ENCODE measurements at places on chromosomes 1 and 21.

DNA sequence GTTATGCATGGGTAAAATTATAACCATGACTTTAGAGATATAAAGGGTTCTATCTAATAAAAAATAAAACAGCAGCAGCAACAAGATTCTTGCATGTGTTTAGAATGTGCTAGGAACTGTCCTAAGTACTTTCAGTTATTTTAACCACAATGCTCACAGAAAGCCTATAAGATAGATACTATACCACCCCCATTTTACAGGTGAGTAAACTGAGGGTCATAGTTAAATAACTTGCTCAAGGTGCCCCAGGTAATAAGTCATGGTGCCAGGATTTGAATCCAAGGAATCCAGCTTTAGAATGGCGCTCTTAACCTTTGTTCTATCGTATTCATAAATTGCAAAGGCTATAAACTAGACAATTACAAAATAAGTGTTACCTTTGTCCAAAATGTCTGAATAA, 53.4 kb downstream of the FRRS1 start:
- DNase-seq: no peak

GRCh38 chr1:26820784-26821269, 5.7 kb upstream of the ZDHHC18 start:
- DNase-seq: no peak

DNA sequence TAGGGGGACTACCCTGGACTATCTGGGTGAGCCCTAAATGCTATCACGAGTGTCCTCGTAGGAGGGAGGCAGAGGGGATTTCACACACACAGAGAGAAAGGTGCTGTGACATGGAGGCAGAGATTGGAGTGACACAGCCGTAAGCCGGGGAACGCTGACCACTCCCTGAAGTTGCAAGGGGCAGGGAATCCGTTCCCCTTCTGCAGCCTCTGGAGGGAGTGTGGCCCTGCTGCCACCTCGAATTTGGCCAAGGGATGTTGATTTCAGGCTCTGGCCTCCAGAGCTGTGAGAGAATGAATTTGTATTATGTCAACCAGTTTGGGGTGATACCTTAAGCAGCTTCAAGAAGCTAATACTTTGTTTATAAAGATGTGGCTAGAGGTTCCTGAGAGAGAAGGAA, 137.7 kb downstream of the ACTL8 start:
- DNase-seq: no peak

- no peak for DNase-seq
Measured at GRCh38 chr1:213371847-213372619, 321.0 kb downstream of the RPS6KC1 start.

- peak; percentile 99 for DNase-seq
Measured at GRCh38 chr1:234997201-234997895, 131.3 kb downstream of the TOMM20 start.

GRCh38 chr21:24423546-24423945, 1183.7 kb downstream of the MRPL39 start:
- no peak for DNase-seq

GRCh38 chr1:91511386-91511785, 10.7 kb downstream of the CDC7 start:
- DNase-seq: no peak

DNA sequence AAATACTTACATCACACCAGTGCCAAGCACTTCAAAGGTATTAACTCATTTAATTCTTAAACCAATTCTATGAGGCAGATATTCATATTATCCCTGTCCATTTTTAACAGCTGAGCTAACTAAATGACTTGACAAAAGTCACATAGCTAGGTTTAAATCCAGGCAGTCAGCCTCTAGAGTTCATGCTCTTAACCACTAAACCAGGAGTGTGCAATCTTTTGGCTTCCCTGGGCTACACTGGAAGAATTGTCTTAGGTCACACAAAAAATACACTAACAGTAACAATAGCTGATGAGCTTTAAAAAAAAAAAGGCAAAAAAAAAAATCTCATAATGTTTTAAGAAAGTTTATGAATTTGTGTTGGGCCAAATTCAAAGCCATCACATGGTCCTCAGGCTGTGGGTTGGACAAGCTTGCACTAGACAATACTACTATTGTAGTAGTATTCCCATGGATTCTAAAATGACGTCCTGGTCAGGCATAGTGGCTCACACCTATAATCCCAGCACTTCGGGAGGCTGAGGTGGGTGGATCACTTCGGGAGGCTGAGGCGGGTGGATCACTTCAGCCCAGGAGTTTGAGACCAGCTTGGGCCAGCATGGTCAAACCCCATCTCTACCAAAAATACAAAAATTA, 10.0 kb downstream of the UBR4 start:
- no peak for DNase-seq

DNA sequence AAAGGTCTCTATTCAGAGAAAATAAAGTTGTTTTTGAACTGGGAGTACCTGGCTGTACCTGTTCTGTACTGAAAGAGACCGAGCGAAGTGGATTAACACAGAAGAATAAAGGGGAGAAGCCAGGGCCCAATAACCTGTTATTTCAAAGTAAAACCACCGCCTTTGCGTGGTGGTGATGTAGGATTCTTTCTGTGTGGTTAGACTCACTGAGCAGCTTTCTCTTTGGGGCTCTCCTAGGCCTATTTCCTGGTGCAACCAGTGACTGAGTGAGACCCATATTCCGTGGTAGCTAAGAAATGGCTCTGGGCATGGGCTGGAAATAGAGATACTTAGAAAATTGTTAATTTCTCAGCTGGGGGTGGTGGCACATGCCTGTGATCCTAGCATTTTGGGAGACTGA, 99.9 kb downstream of the XCL2 start:
- no peak for DNase-seq

GRCh38 chr1:205772607-205773032, 2.7 kb downstream of the RAB29 start:
- no peak for DNase-seq

GRCh38 chr1:35642471-35642955, 1.2 kb upstream of the PSMB2 start:
- no peak for DNase-seq

DNA sequence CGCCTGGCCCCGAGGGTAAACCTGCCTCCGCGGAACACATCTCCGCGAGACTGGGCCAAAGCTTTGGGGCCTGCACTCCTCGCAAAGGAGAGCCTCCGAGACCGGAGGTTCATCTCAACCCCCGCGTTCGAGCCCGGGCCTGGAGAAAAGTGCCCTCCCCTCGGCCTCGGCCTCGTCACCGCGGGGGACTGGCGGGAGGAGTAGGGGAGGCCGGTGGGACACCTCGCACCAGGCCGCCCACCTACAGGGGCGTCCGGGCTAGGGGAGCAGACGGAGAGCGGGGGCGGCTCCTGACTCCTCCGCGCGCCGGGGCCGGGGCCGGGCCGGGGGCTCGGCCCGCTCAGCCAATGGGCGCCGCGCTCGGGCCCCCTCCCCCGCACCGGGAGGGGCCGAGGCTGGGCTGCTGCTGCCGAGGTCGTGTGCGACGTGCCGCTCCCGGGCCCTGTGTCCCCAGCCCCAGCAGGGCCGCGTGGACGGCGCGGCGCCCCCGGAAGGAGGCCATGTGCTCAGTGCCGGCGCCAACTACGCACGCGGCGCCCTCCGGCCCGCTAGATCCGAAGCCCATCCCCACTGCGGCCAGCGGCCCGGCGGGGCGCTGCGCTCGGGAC, 684 bp downstream of the SLC2A1 start:
- DNase-seq: peak; percentile 72

GRCh38 chr1:91650764-91651163, 150.1 kb downstream of the CDC7 start:
- peak; percentile 82 for DNase-seq

DNA sequence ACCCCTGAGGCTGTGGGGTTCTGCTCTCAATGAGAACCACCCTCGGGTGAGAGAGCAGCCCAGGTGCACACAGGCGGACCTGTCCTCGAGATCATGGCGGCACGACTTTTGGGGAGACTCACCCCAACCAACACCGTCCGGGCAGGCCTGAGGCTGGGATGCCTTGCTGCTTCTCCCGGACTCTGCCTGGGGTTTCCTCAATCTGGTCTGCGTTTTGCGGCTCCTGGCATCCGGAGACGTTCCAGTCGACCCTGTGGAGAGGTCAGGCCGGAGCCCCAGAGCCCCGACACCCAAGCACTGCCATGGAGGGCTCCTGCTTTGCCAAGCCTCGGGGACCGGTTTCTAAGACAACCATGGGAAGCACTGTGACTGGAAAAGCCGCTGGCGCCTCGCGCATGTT, 3879.7 kb downstream of the SRGAP2C start:
- no peak for DNase-seq

DNA sequence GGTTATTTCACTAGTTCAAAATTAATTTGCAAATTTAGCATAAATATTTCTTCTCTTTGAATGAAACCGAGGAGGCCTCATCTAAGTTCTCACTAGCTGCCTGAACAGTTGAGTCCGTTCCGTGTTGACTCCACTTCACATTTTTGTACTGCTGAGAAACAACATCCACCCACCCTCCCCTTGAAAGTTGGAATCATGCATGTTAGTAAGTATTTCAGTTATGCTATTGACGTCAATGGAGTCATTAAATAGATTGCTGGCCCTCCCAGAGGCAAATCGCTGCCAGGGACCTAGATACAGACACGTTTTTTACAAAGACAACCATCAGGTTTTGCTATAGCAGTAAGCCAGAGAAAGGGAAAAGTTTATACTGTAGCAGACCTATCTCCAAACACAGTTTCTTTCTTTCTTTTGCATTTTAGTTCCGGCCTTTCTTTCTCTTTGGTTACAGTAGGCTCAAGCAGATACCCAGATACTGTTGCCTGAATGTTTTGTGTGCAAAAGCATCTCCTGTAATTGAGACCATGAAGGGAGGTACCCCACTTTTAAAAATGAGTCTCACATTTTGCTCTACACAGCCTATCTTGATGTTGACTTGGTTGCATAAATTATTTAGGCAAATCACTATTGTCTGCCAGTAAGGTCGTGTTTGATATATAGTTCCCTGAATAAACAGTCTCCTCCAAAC, 262.6 kb upstream of the SGIP1 start:
- peak; percentile 84 for DNase-seq

- no peak for DNase-seq
Measured at GRCh38 chr21:15653710-15654109, 76.1 kb upstream of the USP25 start.

- no peak for DNase-seq
Measured at GRCh38 chr1:31013187-31013864, 52.2 kb downstream of the PUM1 start.

DNA sequence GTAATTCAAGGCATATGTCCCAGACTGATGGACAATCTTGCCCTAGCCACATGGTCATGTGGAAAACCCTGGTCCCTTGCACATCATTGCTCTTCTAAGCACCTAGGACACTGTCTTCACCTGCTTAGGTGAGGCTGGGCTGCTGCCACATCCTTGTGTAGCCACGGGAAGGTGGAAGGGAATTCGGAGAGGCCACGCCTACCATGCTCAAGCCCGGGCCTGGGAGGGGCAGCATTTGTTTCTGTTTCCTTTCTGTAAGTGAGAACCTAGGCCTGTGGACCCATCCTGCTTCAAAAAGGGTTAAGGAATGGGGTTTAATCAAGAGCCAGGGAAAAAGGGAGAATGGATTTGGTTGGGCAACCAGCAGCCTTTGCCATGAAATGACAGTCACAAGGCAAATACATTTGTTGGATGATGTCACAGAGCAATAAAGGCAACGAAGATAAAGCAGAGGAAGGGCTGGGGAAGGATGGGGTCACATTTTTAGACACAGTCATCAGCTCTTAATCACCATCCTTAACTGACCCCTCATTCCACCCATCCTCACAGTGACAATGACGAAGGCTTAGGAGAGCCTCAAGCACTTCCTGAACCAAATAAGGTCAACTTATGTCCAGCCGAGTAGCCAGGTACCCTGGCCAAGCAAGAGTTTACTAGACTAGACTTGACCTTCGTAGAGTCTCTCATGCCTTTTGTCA, 10.1 kb upstream of the LRRC38 start:
- DNase-seq: no peak

DNA sequence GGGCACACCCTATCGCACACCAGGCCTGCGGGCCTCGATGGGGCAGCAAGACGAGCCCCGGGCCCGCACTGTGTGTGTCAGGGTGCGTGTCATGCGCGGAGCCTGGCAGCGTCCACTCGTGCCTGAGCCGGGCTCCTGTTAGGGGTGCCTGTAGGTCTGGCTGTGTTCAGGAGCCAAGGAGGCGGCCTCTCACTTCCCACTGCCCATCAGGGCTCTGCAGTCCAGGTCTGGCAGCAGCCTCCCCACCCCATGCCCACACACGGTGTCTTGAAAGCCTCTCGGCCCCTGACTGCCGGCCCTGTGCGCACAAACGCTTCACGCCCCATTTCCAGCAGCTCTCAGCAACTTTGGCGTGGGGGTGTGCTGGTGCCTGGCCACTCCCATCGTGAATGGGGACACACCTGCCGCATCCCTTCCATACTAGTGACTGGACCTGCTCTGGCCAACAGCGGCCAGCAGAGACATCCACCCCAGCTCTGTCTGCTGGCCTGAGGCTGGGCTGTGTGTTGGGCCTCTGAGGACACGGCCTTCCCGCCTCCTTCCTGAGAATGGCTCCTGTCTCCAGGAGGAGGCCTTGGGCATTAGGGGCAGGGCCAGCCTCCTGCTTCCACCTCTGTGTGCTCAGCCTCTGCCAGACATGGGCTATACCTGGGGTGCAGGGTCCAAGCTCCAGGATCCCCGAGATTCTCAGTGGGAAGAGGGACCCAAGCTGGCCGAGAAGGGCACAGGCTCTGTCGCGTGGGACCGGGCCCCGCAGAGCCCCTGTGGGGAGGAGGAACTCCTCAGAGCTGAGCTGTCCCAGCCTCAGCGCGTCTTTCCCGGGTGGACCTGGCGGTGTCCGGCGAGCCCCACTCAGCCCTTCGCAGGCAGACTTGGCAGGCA, 41.8 kb upstream of the ACTRT2 start:
- no peak for DNase-seq

DNA sequence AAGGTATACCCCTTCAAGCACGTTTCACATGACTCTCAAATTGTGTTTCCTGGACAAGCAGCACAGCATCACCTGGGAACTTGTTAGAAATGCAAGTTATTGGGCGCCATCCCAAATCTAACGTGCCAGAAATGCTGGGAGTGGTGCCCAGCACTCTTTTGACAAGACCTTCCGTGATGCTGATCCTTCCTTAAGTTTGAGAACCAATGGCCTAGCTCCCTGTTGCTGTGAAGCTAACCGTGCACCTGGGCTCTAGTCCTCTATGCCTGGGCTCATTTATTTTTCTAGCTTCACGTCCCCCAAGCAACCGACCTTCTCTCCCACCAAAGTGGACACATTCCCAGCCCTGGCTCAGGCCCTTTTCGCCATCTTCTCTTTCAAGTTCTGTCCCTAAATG, 4.3 kb downstream of the BEST4 start:
- DNase-seq: no peak

DNA sequence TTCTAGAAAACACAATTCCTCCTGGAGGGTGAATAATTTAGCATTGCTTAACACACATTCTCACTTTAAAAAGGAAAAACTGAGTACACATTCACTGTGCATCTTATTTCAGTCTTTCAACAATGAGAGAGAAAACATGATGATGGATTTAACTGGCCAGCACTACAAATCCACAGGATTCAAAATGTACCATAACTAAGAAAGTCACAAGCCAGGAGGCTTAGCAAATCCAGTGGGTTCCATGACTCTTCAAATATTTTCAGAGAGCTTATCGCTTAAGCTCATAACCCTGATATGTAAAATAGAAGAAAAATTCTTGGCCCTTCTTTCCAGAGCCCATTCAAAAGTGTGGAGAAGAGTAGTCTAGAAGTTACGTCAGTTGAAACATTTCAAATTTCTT, 820.3 kb downstream of the LTN1 start:
- DNase-seq: no peak
